ENCODE measurements at places on chromosomes 5 and 9. TPM values are rescaled to one million over a fixed set of nuclear protein-coding genes. Genes with fewer than 3 reads are reported as not detected.

Gene RNF180
- total RNA-seq = 99.0 TPM

Gene PCDHA5
- 0.54 TPM for total RNA-seq

Gene LMX1B
- 5.5 TPM for total RNA-seq

Gene BTNL9
- total RNA-seq = 25.0 TPM

Gene CDC20B
- total RNA-seq = not detected

Gene ATP6V0E1
- total RNA-seq = 254 TPM

Gene LRRC8A
- 59.8 TPM for total RNA-seq

Gene BSPRY
- 79.7 TPM for total RNA-seq

Gene PCA3
- total RNA-seq = not detected

Gene TSPAN17
- 18.9 TPM for total RNA-seq

Gene FRMPD1
- 0.13 TPM for total RNA-seq

Gene IFNB1
- not detected for total RNA-seq

Gene C5orf52
- total RNA-seq = not detected

Gene INSYN2B
- not detected for total RNA-seq

Gene PCDHB13
- 5.3 TPM for total RNA-seq

Gene SUSD1
- total RNA-seq = 17.3 TPM

Gene FGF18
- total RNA-seq = 0.67 TPM

Gene SPINK6
- total RNA-seq = not detected

Gene HRCT1
- total RNA-seq = 2.3 TPM

Gene PTGES
- 2.6 TPM for total RNA-seq

Gene CYLC2
- total RNA-seq = not detected

Gene CDH18
- not detected for total RNA-seq

Gene RALGPS1
- total RNA-seq = 38.4 TPM

Gene TNFSF8
- total RNA-seq = 2.2 TPM

Gene ASPN
- 7.0 TPM for total RNA-seq

Gene TMOD1
- total RNA-seq = 38.6 TPM

Gene AOPEP
- 140 TPM for total RNA-seq

Gene PCDHGA8
- total RNA-seq = 2.9 TPM

Gene HEMGN
- 0.22 TPM for total RNA-seq

Gene FREM1
- 2.2 TPM for total RNA-seq

Gene NOXA1
- 5.4 TPM for total RNA-seq

Gene NKD2
- 3.2 TPM for total RNA-seq

Gene MARCOL
- total RNA-seq = not detected

Gene GFPT2
- 13.1 TPM for total RNA-seq

Gene LCN9
- total RNA-seq = not detected

Gene SLC6A18
- not detected for total RNA-seq

Gene HBEGF
- 5.8 TPM for total RNA-seq

Gene SLC34A1
- total RNA-seq = not detected

Gene SNAPC4
- total RNA-seq = 8.0 TPM

Gene PCDHGA1
- total RNA-seq = 1.3 TPM

Gene CNTFR
- total RNA-seq = 17.3 TPM

Gene DNAJC18
- 21.0 TPM for total RNA-seq

All from thyroid gland (tissue), 4 donors.